CD4-positive, alpha-beta T cell treated with Interferon gamma for 1 hour (primary cell): ENCODE measurements at places on chromosomes 1 and 21.

GRCh38 chr1:55679971-55680370, 464.8 kb upstream of the USP24 start:
- DNase-seq = no peak

DNA sequence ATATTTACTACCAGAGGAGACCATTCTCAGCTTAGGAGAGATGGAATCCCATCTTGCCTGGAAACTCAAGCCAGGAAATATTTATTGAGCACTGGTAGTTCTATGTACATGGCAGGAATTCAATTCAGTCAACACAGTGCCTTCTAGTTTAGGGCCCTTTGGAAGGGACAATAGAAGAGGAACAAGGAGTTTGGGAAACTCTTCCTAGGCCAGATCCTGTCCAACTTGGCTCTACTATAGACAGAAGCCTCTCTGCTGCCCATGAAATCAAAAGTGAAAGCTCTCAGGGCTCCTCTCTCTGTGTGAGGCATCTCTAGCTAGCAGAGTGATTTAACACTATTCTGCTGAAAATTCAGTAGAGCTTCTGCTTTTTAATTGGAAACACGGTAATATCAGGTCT, 244.6 kb upstream of the MAP1LC3C start:
- DNase-seq = no peak

- DNase-seq = no peak
Observed at GRCh38 chr1:50416150-50416527, 7.1 kb downstream of the DMRTA2 start.

GRCh38 chr1:24919791-24920532, 10.1 kb downstream of the RUNX3 start:
- no peak for DNase-seq

GRCh38 chr1:160171980-160172379, 18.4 kb upstream of the CASQ1 start:
- DNase-seq = no peak

DNA sequence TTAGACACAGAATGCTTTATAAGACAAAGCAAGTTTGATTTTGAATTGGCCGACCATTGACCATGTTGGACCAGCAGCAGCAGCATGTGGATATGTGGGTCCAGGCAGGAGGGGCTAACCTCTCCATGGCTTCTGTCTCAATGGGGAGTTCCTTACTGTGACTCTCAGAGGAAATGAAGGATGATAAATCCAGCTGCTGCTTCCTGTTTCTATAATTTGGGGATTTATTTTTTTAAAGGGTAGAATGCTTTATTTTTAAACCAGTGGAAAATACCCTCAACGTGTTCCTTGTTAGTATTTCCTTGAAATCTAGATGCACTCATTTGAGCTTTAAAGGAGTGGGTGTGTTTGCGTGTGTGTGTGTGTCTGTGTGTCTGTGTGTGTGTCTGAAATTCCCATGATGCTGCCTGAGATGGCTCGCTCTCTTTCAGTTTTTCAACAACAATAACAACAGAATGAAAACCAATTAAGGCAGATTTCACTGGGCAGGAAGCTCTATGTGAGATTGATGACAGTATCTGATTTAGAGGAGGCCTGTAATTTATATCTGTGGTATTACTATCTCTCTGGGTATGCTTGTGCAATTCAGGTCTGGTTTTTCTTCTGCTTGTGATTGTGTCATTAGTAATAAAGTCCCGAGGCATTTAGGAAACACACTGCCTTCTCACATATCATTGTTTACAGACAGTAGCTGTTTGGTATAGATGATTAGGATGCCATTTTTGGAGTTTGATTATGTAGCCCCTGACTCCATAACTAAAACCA, 86.1 kb upstream of the ZNF326 start:
- DNase-seq = peak; percentile 28

DNA sequence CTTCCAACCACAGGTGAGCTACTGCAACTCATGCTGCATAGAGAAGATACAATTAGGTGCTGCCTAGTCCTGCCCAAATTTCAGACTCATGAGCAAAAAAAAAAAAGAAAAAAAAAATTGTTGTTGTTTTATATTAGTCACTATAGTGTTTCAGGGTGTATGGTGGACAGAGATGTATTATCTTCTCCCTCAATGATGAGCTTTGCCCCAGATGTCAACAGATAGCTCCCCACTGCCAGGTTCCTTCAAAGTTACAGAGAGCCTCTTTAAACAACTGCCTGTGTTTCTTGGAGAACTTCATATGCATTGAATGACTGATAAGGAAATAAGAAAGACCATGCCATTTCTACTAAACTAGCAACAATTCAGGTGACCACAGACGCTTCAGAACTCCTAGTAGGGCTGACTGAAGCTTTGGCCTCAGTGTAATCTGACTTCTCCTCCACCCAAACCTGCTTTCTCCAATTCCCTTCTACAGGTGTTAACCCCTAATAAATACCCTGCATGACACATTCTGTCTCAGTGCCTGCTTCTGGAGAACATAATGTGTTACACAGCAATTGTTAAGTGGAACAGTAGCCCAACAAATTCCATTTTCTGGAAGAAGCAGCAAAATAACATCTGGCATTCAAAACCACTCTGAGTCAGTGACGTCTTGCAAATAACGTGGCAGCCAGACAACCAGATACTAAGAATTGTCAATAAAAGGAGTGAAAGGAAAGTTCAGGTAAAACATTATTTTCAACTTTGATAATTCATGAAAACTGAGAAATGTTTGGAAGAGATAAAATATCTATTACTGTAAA, 147.7 kb downstream of the CDC42BPA start:
- no peak for DNase-seq
